Lung (tissue), 17 donors: ENCODE measurements at places on chromosomes 6 and 20. TPM values are rescaled to one million over a fixed set of nuclear protein-coding genes. Genes with fewer than 3 reads are reported as not detected.

RIPOR2 gene
- 66.9 TPM for total RNA-seq

TMC2 gene
- total RNA-seq = 0.31 TPM

- no peaks in the 10 kb centered on the region for H3K4me1 ChIP-seq
- H3K27ac ChIP-seq = no peak overlapping the region
- H3K36me3 ChIP-seq = no peaks in the 10 kb centered on the region
These were observed 550.5 kb upstream of the MARCKS start for GRCh38 chr6:113306552-113307145.

DNA sequence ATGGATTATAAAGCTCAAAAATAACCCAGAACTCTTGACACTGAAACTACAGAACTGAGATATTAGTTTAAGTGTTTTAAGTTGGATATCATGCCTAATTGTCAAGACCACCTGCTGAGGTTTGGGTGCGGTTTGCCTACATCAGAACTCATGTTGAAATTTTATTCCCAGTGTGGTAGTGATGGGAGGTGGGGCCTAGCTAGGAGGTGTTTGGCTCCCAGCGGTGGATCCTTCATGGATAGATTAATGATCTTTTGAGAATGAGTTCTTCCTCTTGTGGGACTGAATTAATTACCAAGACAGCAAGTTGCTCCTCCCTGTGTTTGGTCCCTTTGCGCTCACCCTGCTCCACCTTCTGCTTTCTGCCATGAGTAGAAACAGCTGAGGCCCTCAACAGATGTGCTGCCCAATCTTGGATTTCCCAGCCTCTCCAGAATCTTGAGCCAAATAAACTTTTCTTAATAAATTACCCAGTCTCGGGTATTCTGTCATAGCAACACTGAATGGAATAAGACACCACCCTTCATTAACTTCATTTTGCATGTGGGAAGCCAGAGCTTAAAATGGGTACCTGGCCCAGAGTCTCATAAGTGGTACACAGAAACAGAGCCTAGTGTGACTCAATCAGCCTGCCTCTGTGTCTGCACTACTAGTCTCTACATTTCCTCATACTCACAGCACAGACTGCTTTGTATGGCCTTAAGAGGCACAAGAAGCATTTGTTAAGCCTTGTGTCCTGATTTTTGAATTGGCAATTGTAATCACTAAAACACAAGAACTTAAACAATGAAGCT is 158.4 kb downstream of the IBTK start:
- no peak overlapping the region for H3K27ac ChIP-seq
- H3K4me3 ChIP-seq = no peak overlapping the region
- no peak for DNase-seq
- H3K4me1 ChIP-seq = no peaks in the 10 kb centered on the region
- H3K36me3 ChIP-seq = no peaks in the 10 kb centered on the region

- H3K36me3 ChIP-seq = no peaks in the 10 kb centered on the region
- H3K27me3 ChIP-seq = no peaks in the 10 kb centered on the region
- no peaks in the 10 kb centered on the region for H3K4me1 ChIP-seq
- DNase-seq = no peak
These were observed 221.9 kb downstream of the TBC1D32 start for GRCh38 chr6:121112356-121112755.

DNA sequence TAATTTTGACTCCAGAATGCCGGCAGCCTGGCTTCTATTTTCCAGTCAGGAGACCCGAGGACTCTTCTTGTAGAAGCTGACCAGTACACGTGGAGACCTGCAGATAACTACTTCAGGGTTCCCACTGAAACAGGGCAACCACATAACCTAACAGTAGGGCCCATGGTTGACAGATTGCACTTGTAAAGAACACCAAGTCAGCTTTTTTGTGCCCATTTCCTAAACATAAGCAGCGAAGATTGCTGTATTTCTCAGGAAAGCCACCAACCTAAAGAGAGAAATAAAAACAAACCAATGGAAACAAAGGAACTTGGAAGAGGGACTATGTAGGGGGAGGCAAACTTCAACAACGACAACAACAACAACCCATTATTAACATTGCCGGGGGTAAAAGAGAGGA is 50.1 kb upstream of the EDN3 start:
- H3K4me3 ChIP-seq = no peak overlapping the region
- H3K27ac ChIP-seq = no peak overlapping the region
- no peaks in the 10 kb centered on the region for H3K36me3 ChIP-seq
- H3K27me3 ChIP-seq = no peaks in the 10 kb centered on the region

GRCh38 chr6:152232501-152233151 is 404.5 kb downstream of the SYNE1 start:
- H3K36me3 ChIP-seq = peaks cover 32% of the 10 kb centered on the region
- no peak overlapping the region for H3K4me3 ChIP-seq

- H3K27me3 ChIP-seq = no peaks in the 10 kb centered on the region
- H3K27ac ChIP-seq = no peak overlapping the region
- no peak overlapping the region for H3K4me3 ChIP-seq
- H3K4me1 ChIP-seq = no peaks in the 10 kb centered on the region
These were observed 8.8 kb downstream of the HSF2 start for GRCh38 chr6:122408240-122408639.

DNA sequence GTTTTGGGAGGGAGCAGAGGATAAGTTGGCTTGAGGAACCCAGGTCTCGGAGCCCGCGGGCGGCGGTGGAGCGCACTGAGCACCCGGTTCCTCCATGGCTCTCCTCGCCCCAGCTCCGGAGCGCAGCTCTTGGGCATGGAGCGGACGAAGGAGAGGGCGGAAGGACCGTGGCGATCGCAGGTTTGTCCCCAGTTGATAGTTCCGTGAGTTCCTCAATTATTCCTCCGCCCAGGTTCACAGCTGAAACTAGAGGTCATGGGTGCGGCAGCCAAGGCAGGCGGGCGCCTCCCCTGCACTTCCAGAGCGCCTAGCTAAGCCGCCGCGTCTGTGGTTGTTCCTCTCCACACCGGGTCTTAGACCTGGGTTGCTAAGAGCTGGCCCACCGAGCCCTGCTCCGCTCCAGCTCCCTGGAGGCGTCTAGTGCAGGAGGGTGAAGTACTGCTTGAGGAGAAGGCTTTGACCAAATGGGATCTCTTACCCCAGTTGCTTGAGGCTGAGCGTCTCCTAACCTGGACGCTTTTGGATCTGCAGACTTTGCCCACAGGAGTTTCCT is at the start of gene HTR1B:
TSS of gene HTR1B (minus strand) at position 184 of the 553 bp plus-strand sequence. CDS start at position 96, 88 bp downstream.
- H3K27ac ChIP-seq = peak within 1 kb of the TSS; percentile 32
- peaks cover 8% of the 10 kb centered on the region for H3K27me3 ChIP-seq
- peak within 1 kb of the TSS; percentile 30 for H3K4me3 ChIP-seq
- no peaks in the 10 kb centered on the region for H3K36me3 ChIP-seq
- no peak for DNase-seq

DNA sequence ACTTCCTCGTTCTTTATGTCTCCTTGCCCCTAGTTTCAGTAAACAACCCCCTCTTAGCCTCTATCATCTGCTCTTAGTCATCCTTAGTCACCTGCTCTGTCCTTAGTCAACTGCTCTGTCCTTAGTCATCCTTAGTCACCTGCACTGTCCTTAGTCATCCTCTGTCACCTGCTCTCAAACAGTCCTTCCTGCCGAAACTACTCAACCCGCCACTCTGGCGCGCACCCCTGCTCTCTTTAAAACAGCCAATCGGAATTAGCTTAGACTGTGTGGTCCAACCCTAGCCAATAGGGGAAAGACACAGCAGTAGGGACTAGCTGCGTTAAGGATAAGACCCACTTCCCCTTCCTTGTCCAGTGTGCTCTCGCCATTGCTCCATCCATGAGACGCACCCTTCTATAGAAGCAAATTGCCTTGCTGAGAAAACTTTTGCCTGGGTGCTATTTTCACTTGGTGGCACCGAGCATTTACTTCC is 73.9 kb downstream of the BACH2 start:
- peaks cover 10% of the 10 kb centered on the region for H3K4me1 ChIP-seq
- H3K27me3 ChIP-seq = no peaks in the 10 kb centered on the region
- no peak overlapping the region for H3K27ac ChIP-seq
- no peak overlapping the region for H3K4me3 ChIP-seq
- DNase-seq = no peak

DNA sequence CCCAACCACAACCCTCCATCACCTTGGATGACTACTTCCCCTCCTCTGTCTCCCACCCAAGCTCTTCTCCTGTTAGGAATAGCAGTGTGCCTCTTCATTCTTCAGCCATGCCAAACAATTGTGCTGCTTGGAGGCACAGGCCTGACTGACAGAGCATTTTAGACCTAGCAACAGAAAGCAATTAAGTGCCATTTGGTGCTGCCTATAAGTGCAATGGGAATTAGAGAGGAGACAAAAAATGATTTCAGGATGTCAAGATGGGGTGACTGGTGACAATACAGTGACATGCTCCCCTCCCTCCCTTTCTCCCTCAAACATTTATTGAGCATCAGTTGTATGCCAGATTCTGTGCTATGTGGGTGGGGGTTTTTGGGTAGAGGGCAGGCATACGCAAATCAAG is 322.6 kb upstream of the MOCS1 start:
- no peak overlapping the region for H3K4me3 ChIP-seq
- DNase-seq = no peak
- H3K27me3 ChIP-seq = no peaks in the 10 kb centered on the region
- no peaks in the 10 kb centered on the region for H3K36me3 ChIP-seq
- no peaks in the 10 kb centered on the region for H3K4me1 ChIP-seq
- H3K27ac ChIP-seq = no peak overlapping the region

DNA sequence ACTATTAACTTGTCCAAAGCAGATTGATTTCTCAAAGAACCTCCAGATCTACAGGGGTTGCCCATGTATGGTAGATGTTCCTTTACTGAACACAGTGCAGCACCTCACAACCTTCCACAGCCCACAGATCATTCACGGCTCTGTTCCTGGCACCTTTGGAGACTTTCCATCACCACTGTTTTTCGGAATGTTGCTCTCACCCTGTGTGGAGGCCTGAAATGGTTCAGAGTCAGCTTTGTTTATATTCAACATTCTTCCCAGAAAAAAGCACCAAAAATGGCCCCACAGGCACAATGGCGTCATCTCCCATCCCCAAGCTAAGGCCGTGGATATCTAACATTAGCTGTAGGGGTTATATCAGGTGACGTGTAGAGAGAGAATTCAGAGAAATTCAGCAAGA is 74.7 kb downstream of the DHX35 start:
- no peak overlapping the region for H3K27ac ChIP-seq
- H3K4me3 ChIP-seq = no peak overlapping the region
- H3K4me1 ChIP-seq = no peaks in the 10 kb centered on the region
- DNase-seq = no peak
- H3K27me3 ChIP-seq = no peaks in the 10 kb centered on the region
- H3K36me3 ChIP-seq = peaks cover 15% of the 10 kb centered on the region

DNA sequence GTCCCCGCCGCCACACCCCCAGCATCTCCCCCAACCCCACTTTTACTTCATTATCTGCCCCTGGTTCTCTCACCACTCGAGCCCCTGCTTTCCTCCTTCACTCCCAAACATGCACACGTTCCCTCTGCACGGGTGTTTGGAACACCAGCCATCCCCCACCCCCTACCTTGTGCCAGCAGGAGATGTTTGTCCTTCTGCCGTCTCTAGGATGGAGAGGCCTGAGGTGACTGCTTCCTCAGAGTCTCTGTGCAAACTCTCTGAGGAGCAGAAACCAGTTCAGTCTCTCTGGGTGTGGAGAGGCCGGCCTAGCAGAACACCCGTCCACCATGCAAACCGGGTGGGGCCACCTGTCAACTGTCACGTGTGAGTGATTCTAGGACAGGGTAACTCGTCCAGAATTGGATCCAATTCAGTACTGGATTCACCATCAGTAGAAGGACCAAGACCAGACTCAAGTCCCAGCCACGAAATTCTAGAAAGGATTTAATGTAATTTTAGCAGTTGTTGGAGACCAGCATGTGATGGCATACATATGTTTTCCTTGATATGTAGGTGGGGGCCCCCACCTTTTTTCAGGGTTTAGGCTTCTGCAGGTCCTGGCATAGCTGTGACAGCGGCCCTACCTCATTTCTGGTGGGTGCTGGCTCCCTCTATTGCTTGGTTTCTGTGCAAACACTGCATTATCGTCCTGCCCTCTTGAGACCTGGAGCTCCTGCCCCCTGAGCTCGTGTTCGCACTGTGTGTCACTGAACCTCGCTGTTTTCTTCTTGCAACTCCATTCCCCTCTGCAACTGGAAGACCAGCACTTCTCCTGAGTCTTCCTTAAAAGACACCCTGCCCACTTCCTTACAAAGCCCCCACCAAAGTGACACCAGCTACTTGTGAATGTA is at the start of gene RAET1E:
TSS of gene RAET1E (minus strand) at position 259 of the 890 bp plus-strand sequence. CDS start 7,212 bp downstream, outside the sequence.
- no peaks in the 10 kb centered on the region for H3K27me3 ChIP-seq
- H3K4me3 ChIP-seq = no peak within 1 kb of the TSS
- no peak for DNase-seq
- H3K36me3 ChIP-seq = no peaks in the 10 kb centered on the region

GRCh38 chr20:39941245-39941644 is 747.8 kb downstream of the MAFB start:
- no peaks in the 10 kb centered on the region for H3K4me1 ChIP-seq
- no peak overlapping the region for H3K27ac ChIP-seq
- no peak overlapping the region for H3K4me3 ChIP-seq
- no peaks in the 10 kb centered on the region for H3K36me3 ChIP-seq
- peak; percentile 50 for DNase-seq
